ENCODE measurements at places on chromosomes 11 and 22. TPM values are rescaled to one million over a fixed set of nuclear protein-coding genes. Genes with fewer than 3 reads are reported as not detected.

Gene MAPK8IP1
- total RNA-seq = 5.4 TPM

Gene OR5B21
- total RNA-seq = not detected

Gene TANGO2
- total RNA-seq = 18.9 TPM

Gene ZFTA
- 7.3 TPM for total RNA-seq

Gene CDON
- total RNA-seq = 1.6 TPM

Gene FXYD6
- 0.21 TPM for total RNA-seq

Gene HSPB2
- total RNA-seq = not detected

Gene ELF5
- 0.74 TPM for total RNA-seq

Gene TRIM51
- not detected for total RNA-seq

Gene BBS1
- total RNA-seq = 20.9 TPM

Gene PDE3B
- 1.4 TPM for total RNA-seq

Gene OR8G5
- total RNA-seq = not detected

Gene ARHGAP20
- not detected for total RNA-seq

Gene FIBIN
- 1.3 TPM for total RNA-seq

Gene RCOR2
- 2.3 TPM for total RNA-seq

Data from airway epithelial cell (primary cell).